Stimulated activated CD4-positive, alpha-beta T cell treated with anti-CD3 and anti-CD28 coated beads, Interleukin-2, amount 100 ng/mL, for 24 hours (primary cell): ENCODE measurements at places on chromosomes 5 and 9.

- peak; percentile 69 for DNase-seq
Measured at GRCh38 chr9:15211160-15211814, 95.7 kb downstream of the TTC39B start.

DNA sequence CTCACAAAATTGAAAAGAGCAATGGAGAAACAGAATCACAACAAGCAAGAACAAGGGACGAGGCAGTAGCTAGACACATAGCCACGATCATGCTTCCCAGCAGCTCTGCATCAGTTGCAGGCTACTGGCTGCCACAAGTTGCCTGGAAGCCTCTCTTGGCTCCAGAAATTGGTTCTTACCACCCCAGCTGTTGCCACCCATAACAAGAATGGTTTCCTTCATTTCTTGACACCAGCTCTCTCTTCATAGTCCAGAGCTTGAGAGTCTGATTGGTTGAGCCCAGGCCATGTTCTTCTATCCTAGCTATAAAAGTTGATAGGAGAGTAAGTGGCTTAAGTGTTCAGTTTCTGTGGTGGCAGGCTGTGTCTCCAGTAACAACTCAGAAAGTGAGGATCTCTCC, 210.7 kb upstream of the ANKRD55 start:
- DNase-seq = no peak

DNA sequence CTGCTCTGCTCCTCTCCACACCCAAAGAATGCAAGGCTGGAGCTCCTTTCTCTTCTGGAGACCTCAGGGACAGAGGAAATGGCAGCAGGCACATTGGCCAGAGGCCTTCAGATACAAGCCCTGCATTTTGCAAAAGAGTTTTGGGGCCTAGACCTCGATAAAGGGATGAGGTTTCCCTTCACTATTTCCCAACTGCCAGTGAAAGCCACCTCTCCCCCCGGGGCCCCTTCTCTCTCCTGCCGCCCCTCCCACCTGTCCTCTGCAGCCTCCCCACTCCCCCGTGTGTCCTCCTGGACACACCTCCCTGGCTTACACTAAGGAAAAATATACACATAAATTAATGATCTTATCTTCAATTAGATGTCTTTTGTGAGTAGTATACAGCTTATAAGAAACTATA, 21.3 kb upstream of the LMNB1 start:
- no peak for DNase-seq

GRCh38 chr9:96217294-96217707, 84.7 kb downstream of the HSD17B3 start:
- no peak for DNase-seq

DNA sequence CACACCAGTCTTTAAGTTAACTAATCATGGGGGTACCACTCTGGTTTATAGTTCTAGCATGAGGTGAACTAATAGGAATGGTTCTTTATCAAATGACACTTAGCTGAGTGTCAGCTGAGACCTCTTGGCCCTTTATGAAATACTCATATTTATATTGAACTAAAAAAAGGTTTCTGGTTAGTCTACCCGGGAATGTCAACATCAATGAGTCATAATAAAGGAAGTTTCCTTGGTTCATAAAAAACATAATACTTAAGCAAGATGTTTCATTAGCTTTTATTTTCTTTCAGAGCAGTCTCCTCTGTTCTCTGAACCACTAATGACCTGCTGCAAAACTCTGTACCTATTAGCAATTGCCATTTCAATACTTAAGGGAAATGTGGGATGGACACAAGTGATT, 13.7 kb downstream of the DAB2 start:
- no peak for DNase-seq

DNA sequence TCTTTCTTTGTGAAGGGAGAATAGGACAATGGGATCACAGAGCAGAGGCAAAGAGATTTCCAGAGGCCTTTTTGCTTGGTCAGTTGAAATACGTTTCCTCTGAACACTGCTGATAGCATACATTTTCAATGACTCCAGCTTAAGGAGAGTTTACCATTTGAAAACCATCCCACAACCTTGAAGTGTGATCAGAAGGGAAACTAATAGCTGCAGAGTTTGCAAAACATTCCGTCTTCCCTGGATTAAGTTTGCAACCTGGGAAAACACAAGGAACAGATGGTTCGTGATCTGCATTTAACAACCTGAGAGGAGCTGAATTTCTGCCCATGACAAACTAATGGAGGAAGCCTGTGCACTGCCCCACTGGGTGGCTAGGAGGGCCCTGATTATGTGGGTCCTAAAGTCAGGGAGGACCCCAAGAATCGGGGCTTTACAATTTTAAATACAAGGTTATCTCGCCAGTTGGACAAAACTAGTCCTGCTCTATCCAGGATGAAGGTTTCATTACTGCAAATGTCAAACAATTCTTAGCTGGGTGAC, 35.6 kb downstream of the MTX3 start:
- no peak for DNase-seq

DNA sequence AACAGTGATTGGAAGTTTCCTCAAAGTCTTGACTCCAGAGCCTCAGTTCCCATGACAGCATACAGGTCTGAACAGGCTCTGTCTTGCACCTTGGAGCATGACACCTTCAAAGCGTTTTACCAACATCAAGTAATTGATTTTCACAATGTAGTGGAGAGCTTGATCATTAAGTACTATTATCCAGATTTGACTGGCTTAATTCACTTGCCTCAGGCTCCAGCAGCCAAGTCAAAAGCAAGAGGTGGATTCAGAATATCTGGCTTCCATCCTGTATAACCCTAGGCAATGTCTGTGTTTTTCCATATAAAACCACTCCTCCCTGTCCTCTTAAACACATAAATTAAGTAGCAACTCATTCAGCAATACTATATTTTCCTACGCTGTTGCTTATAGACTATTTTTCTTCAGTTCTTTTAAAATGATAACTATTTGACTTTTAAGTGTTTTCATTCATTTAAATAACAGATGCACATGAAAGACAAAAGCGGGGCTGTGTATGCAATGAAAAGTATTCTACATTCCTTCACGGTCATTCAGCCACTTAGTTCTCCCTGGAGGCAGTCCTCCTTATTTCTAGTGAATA, 150.8 kb upstream of the RANBP3L start:
- no peak for DNase-seq

GRCh38 chr9:92749071-92749933, 15.3 kb downstream of the BICD2 start:
- DNase-seq = no peak

DNA sequence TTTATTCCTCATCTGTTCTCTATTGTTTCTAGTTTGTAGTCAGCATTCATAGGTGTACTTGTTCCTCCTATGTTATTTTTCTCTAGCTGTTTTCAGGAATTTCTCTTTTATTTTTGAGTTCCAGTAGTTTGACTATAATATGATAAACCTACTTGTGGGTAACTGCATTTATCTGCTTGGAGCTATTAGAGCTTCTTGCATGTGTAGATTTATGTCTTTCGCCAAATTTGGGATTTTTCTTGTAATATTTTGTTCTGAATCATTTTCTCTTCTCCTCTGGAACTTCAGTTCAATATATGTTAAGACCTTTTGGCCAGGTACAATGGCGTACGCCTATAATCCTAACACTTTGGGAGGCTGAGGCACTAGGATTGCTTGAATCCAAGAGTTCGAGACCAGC, 37.4 kb downstream of the JMY start:
- no peak for DNase-seq

DNA sequence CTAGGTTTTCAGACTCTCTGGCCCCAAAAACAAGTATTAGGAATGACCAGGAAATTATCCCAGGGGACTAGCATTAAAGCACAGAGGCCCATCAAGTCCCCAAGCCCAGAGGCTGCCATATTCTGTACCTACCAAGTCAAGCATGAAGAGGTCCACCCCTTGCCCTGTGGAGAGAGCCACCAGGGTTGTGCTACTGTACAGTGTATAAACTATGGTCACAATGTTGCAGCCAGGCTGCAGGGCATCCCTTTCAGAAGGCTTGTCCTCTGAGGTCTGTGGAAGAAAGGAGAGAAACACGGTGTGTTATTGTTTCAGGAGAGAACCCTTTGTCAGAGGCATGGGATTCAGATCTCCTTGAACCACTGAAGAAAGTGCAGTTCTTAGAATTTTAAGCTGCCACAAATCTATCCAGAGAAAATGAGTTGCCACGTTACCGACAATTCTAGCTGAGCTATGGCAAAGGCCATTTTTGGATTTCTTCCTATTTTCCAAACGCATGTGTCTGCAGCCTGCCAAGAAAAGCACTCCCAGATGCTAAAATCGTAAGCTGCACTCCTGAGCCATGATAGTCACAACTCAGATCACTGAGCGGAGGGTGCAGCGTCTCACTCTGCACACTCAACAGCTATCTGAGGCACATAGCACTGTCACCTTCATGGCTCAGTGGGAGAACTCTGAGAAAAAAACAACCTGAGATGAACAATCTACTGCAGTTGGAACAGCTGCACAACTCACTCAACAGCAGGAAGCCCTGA, 45.5 kb upstream of the SPATA31E1 start:
- no peak for DNase-seq

- no peak for DNase-seq
Measured at GRCh38 chr9:21561502-21561901, 79.4 kb upstream of the IFNE start.

GRCh38 chr5:7668627-7669026, 182.3 kb downstream of the CFAP90 start:
- no peak for DNase-seq

- peak; percentile 25 for DNase-seq
Measured at GRCh38 chr5:39716532-39717028, 291.8 kb upstream of the DAB2 start.

DNA sequence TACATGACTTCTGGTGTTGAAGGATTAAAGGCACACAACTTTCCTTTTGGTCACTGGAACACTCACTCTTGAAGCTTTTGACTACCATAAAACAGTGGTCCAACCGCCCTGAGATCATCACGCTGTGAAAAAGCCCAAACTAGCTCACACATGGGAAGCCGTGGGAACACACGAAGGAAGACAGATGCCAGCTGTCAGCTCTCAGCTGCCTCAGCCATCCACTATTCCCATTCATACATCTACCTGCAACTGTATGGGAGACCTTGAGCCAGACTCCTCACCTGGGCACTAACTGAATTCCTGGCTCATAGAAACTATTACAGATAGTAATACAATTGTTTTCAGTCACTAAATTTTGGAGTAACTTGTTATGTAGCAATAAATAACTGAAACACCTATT, 246.1 kb downstream of the MSX2 start:
- no peak for DNase-seq

DNA sequence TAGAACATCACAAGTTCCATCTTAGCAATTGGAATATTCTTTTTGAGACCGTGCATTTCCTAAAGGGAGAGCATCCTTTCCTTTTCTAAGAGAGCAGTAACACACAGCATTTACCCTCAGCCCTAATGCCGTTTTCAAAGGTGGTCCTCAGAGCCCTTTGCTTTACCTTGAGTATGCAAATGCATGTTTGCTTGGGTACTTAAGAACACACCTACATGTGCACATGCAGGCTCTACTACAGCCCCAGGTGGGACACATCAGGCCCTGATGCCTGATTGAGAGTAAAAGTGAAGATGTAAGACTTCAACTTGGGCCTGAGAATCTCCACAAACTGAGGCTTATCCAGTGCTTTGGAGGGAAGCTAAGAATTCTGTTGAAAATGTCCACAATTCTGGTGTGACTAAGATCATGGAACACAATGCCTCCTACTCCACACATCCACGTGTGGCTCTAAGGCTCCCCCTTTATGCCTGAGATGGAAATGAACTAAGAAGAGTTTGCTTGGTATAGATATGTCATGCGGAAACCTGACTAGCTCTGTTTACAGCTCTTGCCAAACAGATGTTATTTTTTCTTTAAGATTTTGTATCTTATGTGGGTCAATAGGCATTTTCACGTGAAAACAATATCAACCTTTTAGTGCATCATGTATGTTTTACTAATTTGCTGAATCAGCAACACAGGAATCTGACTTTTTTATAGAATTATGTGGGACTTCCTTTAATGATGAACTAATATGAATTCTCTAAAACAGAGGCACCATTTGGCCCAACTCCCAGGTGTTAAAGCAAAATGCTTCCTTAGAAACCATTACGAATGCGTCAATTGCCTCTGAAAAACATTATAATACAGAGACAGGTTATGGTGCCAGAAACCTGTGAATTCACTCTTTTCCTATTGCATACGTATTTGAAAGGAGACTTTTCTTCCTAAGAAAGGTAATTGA, 48.9 kb upstream of the SLC2A8 start:
- no peak for DNase-seq

- no peak for DNase-seq
Measured at GRCh38 chr5:146904890-146905289, 26.3 kb upstream of the PPP2R2B start.

- no peak for DNase-seq
Measured at GRCh38 chr9:6625363-6625762, 20.2 kb downstream of the GLDC start.

DNA sequence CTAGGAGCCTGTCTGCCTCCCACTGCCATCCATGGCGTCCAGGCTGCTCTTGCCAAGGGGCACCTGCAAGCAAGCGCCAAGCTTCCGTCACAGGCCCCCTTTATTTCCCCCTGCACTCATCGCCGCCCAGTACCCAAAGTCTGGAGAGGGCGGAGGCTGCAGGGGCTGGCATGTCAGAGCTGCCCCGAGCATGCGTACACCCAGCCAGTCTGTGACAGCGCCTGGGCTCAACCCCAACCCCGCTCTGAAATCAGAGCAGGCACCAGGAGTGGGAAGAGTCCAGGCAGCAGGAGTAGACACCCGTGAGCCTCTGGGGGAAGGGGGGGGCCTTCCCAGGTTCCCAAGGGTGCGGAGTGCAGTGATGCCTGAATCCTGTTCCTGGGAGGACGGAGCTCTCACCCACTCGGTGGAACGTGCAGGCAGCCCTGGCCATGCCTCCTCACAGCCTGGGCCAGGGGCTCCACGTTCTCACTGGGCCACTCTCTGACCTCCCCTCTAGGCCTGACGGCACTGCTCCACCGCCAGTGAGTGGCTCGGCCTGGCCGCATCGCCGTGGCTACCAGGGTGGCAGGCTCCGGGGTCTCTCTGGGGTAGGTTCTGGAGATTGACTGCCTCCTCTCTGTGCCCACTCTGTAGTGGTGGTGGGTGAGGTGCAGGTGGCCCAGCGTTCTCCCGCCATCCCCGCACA, 469.0 kb downstream of the CDH9 start:
- no peak for DNase-seq

DNA sequence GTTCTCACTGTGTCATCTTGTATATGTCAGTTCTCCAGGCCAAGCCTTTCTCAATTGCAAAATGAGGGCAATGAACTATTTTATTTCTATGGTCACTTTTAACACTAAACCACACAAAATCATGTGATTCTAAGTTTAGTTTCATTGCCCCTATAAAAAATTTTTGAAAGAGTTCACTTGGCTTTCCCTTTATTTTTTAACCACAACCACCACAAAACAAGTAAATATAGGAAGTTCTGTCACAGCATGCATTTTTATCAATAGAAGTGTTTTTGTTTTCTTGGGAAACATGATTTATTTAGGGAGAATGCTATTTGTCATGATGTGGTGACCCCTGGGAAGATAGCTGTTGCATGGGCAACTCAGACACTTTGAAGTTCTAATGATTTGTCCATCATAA, 169.1 kb downstream of the CSNK1G3 start:
- no peak for DNase-seq

DNA sequence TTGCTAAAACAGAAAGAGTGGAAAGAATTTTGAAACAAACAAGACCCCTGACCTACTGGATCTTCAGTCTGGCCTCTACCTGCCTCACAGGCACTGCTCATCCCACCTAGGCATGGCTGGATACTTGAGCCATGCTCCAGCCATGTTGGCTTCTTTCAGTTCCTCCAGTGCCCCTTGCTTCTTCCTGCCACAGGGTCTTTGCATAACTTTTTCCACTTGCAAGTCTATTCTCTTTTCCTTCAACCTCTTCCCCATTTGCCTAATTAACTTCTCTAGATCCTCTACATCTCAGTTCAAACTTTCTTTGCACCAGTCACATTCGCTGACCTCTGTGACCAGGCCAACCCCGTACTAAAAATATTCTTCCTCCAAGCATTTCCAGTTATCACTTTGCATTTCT, 50.4 kb downstream of the STARD4 start:
- no peak for DNase-seq
